Activated CD4-positive, alpha-beta T cell treated with anti-CD3 and anti-CD28 coated beads, Interleukin-2, amount 50 U/mL, for 1 hour (primary cell): ENCODE measurements at places on chromosomes 12 and 14.

GRCh38 chr12:92259291-92259690 lies 113.6 kb upstream of the BTG1 start:
- DNase-seq = no peak

DNA sequence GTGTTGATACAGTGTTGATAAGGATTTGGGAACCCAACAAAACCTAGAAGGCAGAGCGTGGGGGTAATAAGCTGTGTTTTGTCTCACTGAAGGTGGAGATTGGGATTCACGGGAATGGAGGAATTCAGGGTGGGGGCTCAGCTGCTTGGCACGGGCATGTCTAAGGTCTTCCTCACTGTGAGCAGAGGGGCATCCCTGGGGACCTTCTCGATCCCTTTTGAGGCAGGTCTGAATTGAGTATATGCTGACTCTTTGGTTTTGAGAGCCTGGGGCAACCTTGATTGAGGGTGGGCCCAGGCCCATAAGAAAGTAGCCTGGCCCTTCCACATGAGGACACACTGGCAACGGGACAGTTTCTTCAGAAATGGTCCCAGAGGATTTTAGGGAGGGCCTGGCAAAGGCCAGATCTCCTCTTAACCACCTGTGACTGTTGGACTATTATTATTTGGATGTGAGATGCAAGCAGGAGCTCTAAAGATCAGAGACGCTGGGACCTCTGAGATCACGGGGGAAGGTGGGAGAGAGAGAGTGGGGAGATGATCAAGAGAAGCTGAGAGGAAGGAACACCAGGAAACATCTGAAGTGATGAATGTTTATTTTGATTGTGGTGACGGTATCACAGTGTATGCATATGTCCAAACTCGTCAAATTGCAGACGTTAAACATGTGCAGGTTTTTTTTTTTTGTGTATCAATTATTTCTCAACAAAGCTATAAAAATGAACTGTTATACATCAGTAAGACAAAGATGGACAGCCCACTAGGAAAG lies 48.4 kb downstream of the SMIM41 start:
- no peak for DNase-seq

- DNase-seq = no peak
These were observed 222.6 kb upstream of the SYT1 start for GRCh38 chr12:78641837-78642423.

DNA sequence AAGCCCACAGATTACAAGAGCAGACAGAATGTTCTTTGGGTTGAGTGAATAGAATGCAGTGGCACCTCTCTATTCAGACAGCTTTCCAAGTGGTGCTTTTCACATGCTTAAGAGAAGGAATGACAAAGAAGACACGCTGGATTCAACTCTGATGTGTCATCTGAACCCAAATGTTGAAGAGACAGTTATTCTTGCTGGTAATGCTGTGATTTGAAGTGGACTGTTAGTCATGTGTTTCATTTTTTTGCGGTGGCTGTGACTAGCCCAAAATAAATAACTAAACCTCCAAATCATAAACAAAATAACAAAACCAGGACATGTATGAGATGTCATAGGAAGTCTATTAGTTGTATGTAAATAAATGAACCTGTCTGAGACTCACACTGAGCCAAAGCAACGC lies 391.8 kb upstream of the PRICKLE1 start:
- no peak for DNase-seq

- DNase-seq = no peak
These were observed 79.6 kb downstream of the WDR20 start for GRCh38 chr14:102219316-102219715.

GRCh38 chr12:120689397-120690082 lies 2.6 kb downstream of the MLEC start:
- no peak for DNase-seq

GRCh38 chr14:63853831-63854293 lies 1.1 kb downstream of the SYNE2 start:
- DNase-seq = peak; percentile 57

GRCh38 chr12:13566292-13566691 lies 369.8 kb downstream of the EMP1 start:
- DNase-seq = no peak

DNA sequence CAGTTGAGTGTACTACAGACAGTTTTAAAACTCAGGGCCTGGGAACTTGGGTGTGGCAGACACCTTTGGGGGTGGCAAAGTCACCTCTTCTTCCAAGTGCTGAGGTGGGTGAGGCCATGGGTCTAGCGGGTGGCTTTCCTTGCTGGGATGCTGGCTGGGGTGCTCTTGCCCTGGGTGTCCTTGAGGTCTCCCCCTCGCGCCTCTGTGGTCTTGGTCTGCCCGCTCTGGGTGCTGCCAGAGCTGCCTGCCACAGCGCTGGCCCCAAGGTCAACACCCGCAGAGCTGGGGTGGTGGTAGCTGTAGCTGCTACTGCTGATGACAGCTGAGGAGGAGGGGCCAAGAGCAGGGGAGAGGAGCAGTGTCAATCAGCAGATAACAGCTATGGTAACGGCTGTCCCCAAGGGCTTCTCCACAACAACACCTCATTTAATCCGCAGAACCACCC lies 6.8 kb downstream of the KRT74 start:
- no peak for DNase-seq

DNA sequence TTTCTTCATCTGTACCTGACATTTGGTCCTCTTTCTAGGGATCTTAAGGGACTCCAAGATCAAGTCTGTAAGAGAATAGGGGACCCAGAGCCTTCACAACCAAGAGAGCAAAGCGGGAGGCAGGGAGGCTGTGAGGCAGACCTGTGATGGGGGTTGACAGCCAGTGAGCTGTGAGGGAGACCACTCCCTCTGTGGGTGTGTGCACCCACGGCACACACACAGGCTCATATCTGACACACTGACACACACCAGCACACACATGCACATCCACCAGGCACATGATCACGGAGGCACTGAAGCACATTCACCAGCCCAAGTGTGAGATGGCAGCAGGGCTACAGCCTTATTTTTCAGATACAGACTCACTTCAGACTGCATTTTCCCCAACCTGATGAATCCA lies 55.2 kb downstream of the SPTB start:
- DNase-seq = no peak

DNA sequence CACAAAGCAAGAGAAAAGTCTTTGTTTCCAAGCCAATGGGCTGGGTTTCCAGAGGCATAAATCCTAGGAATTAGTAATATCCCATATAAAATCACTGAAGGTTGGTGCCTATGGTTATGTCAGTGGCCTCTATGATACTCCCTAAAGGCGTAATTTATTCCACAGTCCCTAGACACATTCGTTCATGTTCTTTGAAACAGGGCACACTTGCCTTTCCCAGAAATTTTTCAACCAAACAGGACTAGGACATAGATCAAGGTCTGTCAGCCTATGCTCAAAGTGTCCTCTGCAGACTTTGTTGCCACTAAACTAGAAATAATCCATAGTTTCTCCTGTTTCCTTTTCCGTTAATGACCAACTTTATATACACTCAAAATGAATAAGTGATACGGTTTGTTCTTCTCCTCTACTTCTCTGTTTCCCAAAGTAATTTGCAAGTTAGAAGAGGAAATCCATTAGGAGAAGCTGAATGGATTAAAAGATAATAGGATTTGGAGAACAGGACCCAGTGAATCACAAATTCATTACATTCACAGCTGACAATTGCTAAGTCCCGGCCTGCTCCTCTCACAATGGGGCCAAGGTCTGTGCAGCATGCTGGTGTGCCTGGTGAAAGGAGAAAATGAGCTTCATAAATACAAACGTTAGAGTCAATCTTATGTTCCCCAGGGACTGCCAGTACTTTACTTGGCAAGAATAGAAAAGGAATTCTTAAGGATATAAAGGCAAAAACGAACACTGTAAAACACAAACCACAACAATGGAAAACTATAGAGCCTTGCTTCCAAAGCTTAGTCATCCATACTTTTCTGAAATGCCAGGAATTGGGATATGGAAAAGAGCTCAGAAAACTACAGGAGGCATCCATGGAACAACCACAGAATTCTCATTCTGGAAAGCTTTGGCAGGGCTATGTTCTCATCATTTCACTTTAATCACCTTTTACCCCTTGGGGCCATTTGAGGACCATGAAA lies 966.2 kb downstream of the NRXN3 start:
- DNase-seq = no peak

GRCh38 chr12:6092784-6093722 lies 31.4 kb downstream of the VWF start:
- no peak for DNase-seq

GRCh38 chr12:95224202-95225170 lies 6.9 kb downstream of the VEZT start:
- no peak for DNase-seq

DNA sequence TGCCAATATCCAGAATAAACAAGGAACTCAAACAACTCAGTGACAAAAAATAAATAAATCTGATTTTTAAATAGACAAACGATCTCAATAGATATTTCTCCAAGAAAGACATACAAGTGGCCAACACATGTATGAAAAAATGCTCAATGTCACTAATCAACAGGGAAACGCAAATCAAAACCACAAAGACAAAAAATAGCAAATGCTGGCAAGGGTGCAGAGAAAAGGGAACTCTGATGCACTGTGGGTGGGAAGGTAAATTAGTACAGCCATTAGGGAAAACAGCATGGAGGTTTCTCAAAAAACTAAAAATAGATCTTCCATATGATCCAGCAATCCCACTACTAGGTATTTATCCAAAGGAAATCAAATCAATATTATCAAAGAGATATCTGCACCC lies 3.5 kb upstream of the EIF5 start:
- DNase-seq = no peak

GRCh38 chr14:75542588-75543091 lies 20.4 kb downstream of the BATF start:
- DNase-seq = peak; percentile 70

- no peak for DNase-seq
These were observed 79.5 kb downstream of the SINHCAF start for GRCh38 chr12:31246470-31246850.

DNA sequence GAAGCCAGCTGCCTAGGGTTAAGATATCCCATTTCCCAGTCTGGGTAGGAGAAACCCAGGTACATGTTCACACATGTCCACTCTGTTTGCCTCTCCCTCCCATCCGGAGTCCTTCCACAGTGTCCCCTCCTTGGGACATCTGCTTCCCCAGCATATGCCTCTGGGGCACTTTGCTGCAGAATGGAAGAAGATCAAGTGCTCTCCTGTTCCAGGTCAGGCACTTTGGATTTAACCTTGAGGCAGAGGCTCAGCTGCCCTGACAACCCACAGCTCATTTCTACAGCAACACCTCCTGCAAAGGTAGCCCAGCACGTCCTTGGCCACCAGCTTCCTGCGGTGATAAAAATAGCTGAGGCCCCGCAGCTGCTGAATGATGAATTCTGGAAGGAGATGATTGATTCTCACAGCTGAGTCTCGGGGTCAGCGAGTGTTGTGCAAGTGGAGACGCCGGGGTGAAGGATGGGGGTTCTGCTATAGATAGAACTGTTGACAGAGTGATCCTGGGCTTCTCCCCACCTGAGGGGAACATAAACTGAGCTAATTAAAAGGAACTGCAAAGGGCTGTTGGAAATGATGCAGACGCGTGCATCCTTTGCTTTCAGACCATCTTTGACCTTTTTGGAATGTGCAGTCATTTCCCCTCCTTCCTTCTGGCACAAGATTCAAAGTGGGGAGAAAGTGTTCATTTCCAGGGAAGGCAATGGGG lies 145.0 kb downstream of the SLC38A6 start:
- no peak for DNase-seq

- DNase-seq = no peak
These were observed 159.2 kb downstream of the TGFB3 start for GRCh38 chr14:75822522-75823141.

DNA sequence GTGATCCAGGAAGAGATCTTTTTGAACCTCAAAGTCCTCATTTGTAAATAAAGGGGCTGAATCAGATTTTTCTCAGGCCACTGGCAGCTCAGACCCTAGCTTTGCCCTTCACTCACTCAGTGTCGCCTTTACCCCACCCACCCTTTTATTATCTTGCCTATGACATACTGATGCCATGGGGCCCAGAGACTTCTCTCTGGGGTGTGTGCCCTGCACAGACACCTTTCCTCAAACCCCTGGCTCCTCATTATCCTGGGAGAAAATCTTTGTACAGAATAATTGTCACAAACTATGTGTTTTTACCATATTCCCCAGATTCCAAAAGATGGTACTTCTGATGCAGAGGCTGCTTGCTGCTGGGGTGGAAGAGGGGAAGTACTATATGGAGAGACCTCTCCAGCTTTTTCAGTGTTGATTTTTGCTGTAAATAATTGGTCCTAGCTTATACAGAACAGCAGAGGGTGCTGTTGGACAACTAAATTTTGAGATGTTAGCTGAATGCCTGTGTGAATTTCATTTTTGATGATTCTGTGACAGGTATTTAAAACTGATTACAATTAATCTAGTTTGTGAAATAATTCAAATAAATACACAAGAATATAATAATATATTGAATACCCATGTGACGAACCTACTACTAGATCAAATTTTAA lies 53.9 kb upstream of the DCD start:
- DNase-seq = no peak

- DNase-seq = peak; percentile 21
These were observed 751 bp upstream of the GPRC5A start for GRCh38 chr12:12890543-12891079.

GRCh38 chr12:51994539-51994820 lies 12.3 kb upstream of the TAMALIN start:
- no peak for DNase-seq

GRCh38 chr14:99524804-99525698 lies 43.8 kb downstream of the CCNK start:
- no peak for DNase-seq

- DNase-seq = no peak
These were observed 250.2 kb downstream of the CACNA1C start for GRCh38 chr12:2302711-2303580.

DNA sequence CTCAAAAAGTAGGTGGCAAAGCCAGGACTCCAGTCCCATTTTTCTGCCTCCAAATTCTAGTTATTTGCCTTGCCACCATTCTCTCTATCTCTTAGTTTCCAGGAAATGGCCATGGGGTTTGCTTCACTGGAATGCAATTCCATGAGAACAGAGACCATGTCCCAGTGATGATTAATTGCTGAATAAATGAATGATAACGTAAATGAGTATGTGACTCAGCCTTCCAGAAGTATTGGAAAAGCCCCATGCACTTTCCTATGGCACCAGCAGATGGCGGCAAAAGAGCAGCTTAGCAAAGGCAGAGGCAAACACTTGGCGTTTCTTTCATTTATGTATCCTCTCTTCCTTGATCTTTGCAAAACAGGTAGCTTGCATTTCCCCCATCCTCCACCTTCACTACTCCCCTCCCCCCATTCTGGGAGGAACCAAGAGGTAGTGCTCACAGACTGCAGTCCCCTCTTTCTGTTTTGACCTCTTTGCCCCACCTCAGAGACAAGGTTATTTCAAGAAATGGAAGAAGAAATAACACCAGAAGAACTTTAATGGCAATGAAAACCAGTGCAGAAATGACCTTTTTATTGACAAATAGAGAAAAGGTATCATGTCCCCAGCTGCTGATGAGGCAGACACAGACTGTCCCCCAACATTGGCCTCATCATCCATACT lies 21.3 kb downstream of the TBX3 start:
- DNase-seq = peak; percentile 58

DNA sequence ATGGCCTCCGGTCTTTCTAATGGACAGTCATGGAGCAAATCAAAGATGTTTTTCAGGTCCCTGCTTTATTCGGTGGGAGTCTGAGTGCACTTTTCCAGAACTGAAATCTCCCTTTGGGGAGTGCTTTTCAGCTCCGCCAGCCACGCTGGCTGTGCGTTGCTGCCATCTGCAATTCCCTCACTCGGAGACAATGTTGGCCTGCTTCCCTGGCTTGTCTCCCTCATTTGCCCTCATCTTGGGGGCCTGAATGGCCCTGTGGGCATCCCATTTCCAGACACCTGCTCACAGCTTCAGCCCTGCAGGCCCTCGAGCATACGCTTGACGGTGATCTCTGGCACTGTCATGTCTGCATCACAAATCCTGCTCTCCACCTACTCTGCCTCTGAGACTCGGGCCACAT lies 103.8 kb downstream of the CCDC92 start:
- DNase-seq = no peak
